ENCODE measurements at places on chromosomes 5 and 9.

DNA sequence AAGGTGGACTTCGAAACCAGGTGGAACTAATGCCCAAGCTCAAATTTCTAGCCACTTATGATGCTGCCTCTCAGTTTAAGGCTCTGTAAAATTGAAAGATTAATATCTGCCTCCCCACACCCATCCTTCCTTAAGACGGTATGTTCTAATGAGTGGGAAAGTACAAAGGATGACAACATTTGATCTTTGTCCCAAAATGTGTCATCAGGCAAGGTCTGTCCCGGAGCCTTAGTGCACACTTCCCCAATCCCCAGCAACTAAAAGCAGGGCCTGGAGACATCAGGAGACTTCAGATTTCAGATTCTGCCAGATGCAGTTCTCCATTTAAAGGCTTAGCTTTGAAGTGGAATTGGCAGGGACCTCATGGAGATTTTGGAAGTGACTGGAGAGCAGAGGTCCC lies 316.5 kb downstream of the ASTN2 start:
- no peak for DNase-seq

- DNase-seq: no peak
Measured at GRCh38 chr9:131759017-131759647, 19.3 kb upstream of the RAPGEF1 start.

DNA sequence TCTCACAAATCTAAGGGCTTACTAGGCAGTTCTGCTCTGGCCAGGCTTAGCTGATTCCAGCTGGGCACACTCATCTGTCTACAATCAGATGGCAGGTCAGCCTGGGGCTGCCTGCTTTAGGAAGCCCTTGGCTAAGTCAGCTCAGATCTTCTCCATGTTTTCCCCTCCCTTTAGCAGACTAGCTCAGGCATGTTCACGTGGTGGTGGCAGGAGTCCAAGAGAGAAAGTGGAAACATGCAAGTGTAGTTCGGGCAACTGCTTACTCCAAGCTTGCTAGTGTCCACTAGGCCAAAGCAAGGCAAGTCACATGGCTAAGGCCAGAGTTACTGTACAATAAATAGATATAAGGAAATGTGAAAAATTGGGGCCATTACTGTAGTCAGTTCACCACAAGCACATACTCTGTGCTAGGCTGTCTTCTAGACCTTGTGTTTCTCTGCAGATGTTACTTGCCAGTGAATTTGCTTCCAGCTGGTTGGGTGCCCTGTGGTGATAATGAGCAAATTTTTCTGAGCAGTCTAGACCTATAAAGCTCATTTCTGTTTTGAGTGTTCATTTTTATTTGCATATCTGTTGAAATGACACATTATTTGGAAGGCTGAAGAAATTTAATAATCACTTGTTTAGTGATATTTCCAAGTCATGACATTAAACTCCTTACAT lies 38.3 kb downstream of the RECK start:
- no peak for DNase-seq

DNA sequence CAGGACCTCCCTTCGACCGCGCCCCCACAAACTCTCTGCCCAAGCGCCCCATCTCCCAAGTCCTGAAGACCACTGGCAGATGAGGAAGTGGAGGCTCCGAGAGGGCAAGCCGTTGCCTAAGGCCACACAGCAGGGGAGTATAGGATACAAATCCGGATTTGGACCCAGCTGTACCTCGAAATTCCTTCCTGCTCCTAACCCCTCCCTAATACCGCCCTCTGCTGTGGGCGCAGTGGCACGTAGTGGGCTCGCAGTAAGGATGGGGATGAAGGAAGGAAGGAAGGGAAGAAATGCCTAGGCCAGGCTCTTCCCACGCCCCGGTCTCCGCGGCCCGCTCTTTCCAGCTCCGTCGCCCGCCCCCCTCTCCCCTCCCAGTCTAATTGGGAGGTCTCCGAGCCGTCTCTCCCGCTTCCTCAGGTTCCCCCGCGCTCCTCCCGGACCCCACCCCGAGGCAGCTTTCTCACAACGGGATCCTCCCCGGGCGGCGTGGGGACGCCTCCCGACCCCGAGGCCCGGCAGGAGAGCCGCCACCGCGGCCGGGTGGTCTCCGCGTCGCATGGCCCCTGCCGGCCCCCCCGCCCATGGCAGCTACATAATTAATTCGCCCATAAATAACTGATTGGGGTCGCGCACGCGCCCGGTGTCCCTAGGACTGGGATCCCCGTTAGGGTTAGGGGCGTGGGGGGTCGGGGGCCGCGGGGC lies 138.9 kb downstream of the C9orf50 start:
- DNase-seq: no peak

- peak; percentile 79 for DNase-seq
Measured at GRCh38 chr5:177390363-177391300, 6.4 kb downstream of the SLC34A1 start.

DNA sequence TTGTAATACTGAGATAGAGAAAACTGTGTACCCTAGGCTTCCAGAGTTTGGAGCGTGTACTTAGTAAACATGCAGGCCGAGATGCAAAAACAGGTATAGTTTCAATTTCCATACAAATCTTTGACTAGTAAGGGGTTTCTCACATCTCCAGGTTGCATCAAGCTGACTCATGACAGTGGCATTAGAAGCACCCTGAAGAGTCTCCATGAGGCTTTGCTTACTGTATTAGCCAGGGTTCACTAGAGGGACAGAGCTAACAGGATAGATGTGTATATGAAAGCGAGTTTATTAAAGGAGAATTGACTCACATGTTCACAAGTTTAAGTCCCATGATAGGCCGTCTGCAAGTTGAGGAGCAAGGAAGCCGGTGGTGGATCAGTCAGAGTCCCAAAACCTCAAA lies 275.3 kb upstream of the CDH6 start:
- no peak for DNase-seq

DNA sequence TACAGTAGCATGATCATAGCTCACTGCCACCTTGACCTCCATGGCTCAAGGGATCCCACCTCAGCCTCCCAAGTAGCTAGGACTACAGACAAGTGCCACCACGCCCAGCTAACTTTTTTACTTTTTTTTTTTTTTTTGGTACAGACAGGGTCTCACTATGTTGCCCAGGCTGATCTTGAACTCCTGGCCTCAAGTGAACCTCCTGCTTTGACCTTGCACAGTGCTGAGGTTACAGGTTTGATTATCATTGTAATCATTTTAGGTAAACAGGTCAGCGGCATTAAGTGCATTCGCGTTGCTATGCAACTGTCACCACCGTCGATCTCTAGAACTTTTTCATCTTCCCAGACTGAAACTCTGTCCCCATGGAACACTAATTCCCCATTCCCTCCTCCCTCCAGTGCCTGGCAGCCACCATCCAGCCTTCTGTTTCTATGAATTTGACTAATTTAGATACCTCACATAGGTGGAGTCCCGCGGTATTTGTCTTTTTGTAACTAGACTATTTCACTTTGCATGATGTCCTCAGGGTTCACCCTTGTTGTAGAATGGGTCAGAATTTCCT lies 5.8 kb upstream of the CARD19 start:
- DNase-seq: no peak

Measured in activated T-helper 1 cell treated with anti-CD3 and anti-CD28 coated beads, Interleukin-2, amount 50 U/mL, for 16 hours (primary cell).